ENCODE measurements at places on chromosomes 16 and 17.

DNA sequence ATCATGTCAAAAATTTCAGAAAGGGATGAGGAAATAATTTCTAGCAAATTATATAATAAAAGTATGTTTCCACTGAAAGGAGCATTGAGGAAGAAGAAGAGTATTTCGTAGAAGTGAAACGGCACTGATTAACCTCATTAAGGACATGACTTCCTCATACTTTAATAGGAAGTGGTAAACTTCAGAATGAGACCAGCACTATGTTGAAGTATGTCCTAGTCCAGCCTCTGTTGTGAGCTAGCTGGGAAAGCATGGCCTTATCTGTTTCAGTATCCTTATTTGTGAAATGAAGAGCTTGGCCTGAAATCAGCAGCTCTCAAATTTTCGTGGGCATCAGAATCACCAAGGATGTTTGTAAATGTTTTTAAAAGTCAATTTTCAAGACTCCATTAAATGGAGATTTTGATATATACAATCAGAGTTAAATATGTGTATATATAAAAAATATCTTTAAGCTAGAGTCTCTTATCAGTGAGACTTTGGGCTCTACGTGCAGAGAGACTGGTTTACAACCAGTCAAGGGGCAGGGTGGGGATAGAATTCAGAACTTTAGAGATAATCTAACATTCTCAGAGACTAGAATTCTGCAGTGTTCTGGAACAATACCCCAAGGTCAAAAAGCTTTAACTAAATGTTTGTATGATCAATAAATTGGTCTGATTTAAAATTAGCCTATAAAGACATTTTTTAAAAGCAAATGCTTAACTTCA, 365.4 kb downstream of the CDH13 start:
- no peak for DNase-seq

DNA sequence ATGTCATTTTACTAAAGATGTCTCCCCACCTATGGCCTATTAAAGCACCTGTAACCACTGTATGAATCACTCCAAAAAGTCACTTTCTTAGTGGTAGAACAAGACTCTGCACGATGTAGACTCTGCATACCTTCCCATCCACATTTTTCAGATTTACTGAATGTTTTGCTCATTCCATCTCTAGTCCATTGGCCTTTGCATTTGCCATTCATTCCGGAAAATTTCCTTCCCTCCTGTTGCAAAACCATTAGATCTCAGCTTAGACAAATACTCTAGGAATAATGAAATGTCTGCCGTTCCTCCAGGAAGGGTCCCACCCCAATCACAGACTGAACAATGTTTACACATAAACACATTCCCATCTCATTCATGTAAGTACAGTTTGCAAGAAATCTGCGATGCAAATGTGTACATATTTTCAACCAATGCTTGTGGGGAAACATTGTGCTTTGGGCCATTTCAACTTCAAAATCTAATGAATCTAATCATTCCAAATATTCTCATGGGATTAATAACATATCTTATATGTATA, 146.3 kb upstream of the XYLT1 start:
- DNase-seq: no peak

GRCh38 chr16:85477801-85478363, 135.2 kb upstream of the GSE1 start:
- no peak for DNase-seq

- DNase-seq: no peak
Measured at GRCh38 chr16:7805686-7806396, 473.2 kb downstream of the RBFOX1 start.

DNA sequence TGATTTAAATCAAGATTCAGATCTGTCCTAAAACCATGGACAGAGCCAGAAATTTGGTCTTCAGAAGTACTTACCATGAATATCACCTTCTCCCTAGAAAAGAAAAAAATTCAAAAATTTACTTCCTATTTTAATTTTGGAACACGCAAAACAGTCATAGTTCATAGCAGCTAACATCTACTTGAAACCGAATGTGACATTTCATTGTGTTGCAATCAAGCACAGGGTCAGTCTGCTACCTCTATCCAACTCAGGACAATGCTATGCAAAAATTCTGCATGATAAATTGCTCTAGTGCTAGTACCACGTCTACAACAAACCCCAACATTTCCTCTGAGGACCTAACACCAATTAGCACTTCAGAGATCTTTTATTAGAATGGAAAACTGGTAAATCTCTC, 7.7 kb downstream of the JPT1 start:
- DNase-seq: no peak

All from HS-27A (cell line).